ENCODE measurements at places on chromosomes 6 and 20.

DNA sequence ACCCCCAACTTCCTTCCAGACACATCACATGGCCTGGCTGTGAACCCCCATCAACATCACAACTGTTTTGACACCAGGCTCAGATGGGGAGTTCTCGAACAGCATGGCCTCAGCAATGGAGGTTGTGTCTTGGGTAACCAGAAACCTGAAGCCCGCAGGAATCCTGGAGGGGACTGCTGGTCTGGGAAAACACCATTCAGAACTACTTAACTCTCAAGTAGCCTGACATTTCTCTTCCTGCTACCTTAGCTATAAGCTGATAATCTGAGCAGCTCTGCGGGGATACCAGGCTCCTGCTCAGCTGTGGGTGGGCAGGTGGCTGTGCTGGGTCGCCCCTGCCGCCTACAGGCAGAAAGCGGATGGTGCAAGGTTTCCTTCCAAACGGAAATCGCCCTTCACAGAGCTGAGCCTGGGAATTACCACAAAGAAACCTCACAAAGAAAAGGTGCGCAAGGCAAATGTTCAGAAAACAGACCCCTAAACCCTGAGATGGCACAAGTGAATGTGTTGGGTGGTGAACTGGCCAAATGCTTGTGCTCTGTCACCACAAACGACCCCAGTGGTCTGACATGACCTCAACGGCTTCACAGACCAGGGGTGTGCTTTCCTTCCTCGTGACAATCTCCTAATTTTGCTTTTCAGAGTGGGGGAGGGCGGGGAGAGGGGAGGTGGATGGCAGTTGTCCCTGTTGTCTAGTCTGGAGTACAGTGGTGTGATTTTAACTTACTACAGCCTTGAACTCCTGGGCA, 29.5 kb downstream of the SNX5 start:
- DNase-seq = peak; percentile 68

DNA sequence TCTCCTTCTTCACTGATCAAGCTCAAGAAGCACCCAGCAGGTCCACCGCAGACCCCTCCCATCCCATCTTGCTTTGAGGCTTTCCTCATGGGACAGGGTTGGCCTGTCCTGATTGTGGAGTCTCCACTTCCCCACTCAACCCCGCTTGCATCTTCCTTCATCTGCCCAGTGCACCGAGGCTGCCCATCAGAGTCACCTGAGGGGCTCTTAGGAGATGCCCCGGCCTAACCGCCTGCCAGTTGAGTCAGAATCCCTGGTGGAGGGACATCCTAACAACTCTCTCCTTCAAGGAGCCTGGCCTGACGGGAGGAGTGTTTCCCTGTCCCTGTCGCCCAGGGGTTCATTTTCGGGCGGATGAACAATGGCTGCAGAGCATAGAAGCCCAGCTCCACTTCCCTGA, 46.1 kb downstream of the RBM38 start:
- no peak for DNase-seq

GRCh38 chr20:47392015-47392720, 35.7 kb upstream of the ZMYND8 start:
- no peak for DNase-seq

DNA sequence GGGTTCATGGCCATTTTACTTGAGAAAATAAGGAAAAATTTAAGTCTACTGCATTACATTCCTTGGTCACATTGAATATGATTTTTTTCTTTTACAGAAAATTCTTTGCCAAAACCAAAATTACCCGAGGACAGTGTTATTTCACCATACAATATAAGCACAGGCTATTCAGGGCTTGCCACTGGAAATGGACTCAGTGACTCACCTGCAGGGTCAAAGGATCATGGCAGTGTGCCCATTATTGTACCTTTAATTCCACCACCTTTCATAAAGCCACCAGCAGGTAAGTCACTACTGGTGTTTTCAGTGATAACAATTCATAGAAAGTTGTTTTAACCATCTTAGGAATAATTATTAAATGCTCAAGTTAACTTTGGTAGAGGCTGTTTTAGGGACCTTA, 16.2 kb downstream of the SOBP start:
- no peak for DNase-seq

- DNase-seq = no peak
Observed at GRCh38 chr20:34815636-34816035, 9.8 kb downstream of the NCOA6 start.

DNA sequence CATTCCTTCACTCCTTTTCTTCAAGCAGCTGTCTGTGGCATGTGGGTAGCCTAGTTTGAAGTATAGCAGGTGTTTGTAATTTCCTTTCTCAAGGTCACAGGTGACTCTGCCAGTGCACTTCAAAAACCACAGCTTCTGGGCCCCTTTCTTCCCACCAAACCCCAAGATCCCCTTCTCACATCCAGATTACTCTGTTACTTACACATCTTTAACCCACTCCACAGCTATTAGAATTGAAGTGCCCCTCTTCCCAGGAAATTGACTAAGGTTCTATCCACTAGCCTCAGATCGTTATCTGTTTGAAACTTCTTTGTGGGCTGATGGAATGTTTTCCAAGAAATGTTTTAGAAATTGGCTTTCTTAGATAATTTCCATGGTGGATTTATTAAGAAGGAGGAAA, 150.8 kb downstream of the AHI1 start:
- no peak for DNase-seq

DNA sequence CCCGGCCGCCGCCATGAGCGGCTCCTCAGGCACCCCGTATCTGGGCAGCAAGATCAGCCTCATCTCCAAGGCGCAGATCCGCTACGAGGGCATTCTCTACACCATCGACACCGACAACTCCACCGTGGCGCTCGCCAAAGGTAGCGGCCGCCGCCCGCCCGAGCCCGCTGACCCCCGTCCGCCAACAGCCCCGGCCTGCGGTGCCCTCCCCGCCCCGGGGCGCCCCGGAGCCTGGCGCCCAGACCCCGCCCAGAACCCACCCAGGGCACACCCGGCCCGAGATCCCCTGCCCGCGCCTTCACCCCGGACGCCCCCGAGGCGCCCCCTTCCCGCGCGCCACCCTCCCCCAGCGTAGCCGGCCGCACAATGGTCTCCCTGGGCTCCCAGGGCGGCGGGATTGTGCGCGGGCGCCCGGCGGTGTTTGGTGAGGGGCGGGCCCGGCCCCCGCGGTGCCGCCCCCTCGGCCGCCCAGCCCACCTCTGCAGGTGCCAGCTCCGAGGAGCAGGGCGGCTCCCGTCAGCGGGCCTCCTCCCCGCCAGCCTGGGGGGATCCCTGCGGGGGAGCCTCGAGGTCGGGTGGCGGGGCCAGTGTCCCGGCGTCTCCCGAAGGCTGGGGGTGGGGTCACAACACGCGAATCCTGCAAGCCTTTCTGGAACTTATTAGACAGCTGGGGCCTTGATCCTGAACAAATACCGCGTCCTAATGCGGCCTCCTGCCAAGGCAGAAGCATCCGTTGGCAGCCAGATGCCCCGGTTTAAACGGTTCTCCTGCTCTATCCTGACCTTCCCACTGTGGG, 577 bp downstream of the LSM14B start:
- DNase-seq = peak; percentile 61

DNA sequence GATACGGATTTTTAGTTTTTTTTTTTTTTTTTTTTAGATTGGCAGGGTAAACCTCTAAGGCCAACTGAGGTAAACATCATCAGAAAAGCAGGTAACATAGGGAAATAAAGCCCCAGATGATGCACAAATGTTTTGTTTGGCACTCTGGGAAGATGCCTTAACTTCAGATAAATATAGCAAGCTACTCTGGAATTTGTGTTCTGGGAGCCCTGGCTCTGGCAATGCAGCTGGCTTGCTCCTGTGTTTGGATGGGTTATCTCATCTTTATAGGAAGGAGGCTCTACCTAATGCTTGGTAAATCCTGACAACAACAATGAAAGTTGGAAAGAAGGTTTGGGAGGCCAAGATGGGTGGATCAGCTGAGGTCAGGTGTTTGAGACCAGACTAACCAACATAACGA, 77.4 kb downstream of the GFOD1 start:
- no peak for DNase-seq

DNA sequence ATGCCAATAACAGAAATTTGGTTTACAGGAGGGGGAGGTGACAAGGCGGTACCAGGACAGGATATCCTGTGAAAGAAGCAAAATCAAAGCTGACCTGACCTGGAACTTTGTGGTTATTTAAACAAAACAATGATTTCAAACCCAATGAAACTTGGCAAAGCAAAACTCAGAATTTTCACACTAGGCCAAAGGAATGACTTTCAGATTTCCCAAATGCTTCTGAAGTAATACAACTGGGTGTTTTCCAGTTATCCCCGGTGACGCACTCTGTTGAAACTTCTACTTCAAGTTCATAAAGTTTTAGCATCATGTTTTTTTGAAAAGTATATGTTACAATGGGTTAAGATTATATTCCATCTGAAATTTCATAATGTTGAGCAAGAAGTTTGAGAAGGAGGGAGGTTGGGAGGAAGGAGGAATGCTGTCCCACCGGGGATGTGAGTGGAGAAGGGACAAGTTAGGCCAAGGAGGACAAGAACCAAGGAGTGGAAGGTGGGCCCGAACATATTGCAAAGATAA, 78.1 kb upstream of the TRAF3IP2 start:
- DNase-seq = no peak

- DNase-seq = no peak
Observed at GRCh38 chr20:18585134-18585533, 2.7 kb upstream of the DTD1 start.

GRCh38 chr20:18588574-18588933, 700 bp downstream of the DTD1 start:
- no peak for DNase-seq

DNA sequence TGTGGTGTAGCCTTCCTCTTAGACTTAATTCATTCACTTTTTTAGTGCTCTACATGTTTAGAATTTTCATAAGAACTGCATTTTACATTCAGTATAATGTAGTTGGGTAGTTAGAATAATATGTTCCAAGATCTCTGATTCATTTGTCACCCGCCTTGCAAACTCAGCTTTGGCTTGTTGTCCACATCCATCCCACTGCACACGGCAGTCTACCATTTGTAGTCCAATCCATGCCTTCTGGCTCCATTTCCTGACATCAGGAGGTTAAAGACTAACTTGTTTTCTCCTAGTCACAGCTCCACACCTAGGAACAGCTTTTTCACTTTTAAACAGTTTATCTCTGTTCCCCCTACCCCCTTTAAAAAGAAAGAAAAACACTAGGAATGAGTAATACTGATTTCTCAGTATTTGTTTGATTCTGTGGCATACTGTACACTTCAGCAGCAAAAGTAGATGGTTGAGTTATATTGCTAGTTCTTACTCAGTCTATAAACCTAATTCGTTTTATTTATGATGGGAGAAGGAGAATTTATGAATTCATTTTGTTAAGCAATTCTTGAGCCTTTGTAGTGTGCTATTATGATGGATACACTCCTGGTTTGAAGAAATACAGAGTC, 180.9 kb downstream of the ARID1B start:
- no peak for DNase-seq

DNA sequence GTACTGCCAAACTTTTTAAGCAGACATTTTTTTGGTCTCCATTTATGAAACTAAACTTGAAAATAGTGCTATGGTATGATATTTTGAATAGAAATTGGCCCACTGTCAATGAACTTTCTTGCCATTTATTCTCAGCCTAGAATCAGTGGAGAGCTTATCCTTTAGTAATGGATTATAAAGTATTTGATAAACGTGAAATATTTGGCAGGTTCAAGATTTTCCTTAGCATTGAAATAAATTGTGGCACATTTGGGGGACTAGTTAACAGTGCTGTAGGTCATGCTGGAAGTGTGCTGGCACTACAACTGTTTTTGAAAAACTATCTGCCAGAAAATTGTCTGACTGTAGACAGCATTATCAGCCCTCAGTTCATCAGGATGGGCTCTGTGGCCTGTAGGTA, 2.1 kb downstream of the PRSS35 start:
- DNase-seq = no peak

- DNase-seq = no peak
Observed at GRCh38 chr6:132687306-132687705, 26.5 kb downstream of the VNN1 start.

GRCh38 chr6:19905584-19905983, 68.4 kb downstream of the ID4 start:
- DNase-seq = no peak

DNA sequence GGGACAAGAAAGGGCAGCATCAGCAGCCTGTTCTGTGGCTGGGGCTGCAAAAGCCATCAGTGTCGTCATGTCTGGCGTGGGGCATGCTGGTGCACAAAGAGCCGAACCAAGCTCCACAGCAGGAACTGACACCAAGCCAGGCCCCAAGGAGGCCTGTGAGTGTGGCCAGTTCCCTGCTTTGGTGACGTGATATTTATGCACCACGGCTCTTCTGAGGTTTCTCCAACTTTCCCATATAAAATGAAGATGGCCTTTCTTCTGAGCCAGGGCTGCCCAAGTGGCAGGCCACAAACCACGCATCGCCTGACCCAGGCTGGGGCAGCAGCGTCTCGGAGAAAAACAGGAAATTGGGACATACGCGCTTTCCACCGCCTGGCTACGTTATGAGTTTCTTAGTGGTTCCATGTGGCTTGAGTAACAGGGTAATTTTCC, 109.9 kb downstream of the RIN2 start:
- no peak for DNase-seq

DNA sequence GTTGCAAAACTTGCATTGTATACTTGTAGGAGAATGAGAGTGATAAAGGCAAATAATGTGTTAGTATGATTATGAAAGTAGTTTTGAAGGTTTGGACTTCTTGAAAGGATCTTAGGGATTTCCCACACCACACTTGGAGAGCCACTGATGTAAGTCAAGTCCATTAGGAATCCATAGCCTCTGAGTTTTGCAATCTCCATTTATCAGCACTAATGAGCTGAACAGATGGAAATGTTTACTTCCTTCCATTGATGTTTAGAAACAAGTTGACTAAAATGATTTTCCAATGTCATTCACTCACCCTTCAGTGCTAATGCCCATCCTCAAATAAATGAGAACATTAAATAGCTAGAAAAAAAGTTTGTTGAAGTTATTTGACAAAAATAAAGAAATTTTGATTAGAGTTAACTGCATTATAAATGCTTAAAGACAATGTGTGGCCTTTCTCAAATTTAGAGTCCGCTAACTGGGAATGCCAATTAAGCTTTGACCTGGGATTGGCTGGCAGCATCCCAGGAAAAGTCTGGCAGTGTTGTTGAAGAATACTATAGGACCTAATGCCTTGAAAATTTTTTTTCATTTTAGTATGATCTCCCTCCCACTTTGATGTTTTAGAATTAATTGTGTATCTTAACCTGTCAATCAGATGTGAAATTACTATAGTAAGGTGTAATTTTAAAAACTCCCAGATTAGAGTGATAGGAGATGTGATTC, 68.0 kb downstream of the SLC35F1 start:
- no peak for DNase-seq

GRCh38 chr20:5002077-5002413, 735 bp upstream of the SLC23A2 start:
- no peak for DNase-seq

GRCh38 chr20:11379257-11380011, 538.3 kb upstream of the BTBD3 start:
- DNase-seq = no peak
